ENCODE measurements at places on chromosomes 5 and 9.
A peak's percentile ranks its signal among the peaks of the same experiment; 100 is the strongest.

GRCh38 chr5:82106756-82107155 lies 134.9 kb downstream of the ATG10 start:
- DNase-seq: no peak

GRCh38 chr5:55104036-55104772 lies 1.8 kb downstream of the GZMA start:
- no peak for DNase-seq

- no peak for DNase-seq
Observed at GRCh38 chr9:113694912-113695311, 181.2 kb upstream of the ZNF618 start.

DNA sequence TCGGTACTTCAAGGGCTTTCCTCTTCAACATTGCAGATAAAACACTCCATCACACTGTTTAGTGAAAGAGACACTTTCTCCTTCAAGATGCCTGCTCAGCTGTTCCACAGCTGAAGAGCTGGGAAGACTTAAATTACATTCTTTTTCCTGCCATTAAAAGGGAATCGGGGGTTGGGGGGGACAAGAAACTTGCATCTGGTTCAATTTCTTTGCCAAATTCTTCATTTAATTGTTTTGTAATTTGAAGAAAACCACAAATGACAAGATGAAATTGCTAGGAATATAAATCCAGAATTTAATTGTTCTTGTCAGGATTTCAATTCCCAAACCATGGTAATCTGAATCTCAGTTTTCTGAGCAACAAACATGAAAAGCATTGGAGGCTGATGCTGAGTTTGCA lies 478.3 kb downstream of the EBF1 start:
- no peak for DNase-seq

DNA sequence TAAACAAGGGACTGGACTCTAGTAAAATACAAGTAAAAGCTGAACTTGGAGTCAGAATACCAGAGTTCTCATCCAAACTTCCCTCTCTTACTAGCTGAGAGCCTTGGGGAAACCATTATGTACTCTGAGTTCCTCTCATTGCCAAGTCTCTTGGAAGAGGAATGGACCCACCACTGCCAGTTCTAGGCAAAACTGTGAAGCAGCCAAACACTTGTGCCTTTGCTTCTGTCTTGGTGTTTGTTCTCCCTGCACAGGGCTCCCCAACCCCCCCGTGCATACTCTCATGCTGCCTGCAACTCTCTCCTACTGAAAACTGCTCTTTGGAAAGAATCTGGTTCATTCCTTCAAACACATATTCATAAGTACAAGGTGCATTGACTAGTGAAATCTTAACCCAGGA lies 102.6 kb downstream of the PDZD2 start:
- DNase-seq: no peak

GRCh38 chr9:5976674-5977397 lies 38.6 kb downstream of the RANBP6 start:
- DNase-seq: no peak

DNA sequence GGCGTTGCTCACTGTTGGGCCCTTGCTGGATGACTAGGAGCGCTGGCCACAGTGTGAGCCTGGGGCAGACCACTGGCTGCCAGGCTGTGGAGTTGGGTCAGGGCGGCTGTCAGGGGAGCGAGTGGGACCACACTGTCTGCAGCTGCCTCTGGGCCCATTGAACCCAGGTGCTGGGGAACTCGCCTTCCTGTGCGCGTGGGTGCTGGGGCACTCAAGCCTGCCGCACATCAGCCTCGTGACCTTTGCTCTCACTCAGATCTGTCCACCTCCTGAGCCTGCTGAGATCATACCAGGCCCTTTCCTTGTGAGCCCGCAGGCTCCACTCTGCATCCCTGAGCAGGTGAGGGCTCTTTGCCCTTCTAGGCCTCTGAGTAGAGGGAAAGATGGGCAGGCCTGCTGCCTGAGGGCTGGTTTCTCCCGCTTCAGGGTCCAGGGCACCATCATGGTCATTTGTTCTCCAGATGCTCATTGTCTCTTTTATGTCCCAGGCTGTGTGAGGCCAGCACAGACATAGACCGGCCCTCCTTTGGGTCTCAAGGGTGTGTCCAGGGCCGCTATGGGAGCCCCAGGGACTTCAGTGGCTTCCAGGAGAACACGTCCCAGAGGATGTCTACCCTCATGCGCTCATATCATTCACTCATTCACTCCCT lies 26.5 kb downstream of the WNK2 start:
- DNase-seq: no peak

GRCh38 chr9:6794936-6795335 lies 37.2 kb downstream of the KDM4C start:
- DNase-seq: no peak

- DNase-seq: no peak
Observed at GRCh38 chr5:176881816-176882566, 17.2 kb downstream of the HK3 start.

- no peak for DNase-seq
Observed at GRCh38 chr5:107323536-107323935, 347.2 kb downstream of the EFNA5 start.

DNA sequence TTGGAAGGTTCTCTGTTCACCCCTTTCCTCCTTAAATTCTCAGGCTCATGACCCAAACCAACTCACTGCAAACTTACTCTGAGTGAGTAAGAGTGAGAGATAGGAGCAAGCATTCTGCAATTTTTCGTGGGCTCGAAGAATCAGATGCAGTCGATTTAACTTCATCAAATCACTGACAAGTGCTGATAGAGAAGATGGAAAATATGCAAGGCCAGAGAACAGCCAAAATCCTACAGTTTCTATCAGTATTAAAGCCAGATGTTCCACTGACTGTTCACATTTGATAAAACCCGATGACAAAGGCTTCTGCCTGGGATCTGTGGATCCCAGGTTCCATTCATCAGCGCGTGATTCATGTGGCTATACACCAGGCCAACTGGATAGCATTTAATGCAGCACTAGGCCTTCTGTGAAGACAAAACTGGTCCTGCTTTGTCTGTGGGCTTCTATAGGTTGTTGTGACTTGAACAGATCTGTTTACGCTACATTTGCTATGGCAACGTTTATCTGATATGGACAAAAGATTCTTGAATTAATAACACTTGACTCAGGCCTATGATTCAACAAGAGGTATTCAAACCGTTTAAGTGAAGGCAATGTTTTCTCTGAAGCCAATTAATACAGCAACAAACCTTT lies 251.2 kb downstream of the NFIB start:
- DNase-seq: no peak

GRCh38 chr9:132717326-132717945 lies 47.2 kb downstream of the GTF3C4 start:
- DNase-seq: no peak

DNA sequence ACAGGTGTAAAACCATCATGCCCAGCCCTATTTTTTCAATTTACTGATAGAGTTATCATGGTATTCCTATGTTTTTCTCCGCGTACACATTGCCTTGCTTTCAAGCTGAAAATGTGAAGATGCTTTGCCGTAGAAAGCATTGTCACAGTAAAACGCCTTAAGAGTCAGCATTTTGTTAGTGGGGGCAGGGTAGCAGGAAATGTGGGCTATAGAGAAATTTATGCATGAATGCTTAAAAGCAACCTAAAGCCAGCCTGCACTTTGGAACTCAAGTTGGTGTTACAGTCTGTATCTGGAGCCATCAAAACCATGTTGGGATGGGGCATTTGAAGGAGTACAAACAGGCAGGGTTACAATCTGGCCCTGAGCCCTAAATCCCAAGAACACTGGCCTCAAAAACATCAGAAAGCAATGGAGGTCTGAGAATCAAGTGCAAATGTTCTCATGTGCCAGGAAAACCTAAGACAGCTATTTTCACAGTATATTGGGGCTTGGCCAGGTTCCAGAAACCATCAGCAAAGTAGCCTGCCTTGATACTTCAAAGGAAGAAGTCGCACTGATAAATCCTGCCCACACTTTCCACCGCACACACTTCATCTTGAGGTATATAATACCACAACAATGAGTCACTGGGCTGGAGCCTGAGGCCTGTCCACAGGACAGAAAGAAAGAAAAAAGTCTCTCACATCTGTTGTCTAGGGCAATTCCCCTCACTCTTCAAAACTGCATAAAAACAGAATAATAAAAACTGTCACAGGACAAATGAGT lies 313.8 kb downstream of the ENC1 start:
- peak; percentile 30 for DNase-seq

- DNase-seq: no peak
Observed at GRCh38 chr9:132869266-132869665, 8.8 kb downstream of the AK8 start.

GRCh38 chr5:65103756-65104440 lies 335.2 kb downstream of the CWC27 start:
- no peak for DNase-seq

- DNase-seq: no peak
Observed at GRCh38 chr5:147406636-147407035, 103.2 kb downstream of the DPYSL3 start.

DNA sequence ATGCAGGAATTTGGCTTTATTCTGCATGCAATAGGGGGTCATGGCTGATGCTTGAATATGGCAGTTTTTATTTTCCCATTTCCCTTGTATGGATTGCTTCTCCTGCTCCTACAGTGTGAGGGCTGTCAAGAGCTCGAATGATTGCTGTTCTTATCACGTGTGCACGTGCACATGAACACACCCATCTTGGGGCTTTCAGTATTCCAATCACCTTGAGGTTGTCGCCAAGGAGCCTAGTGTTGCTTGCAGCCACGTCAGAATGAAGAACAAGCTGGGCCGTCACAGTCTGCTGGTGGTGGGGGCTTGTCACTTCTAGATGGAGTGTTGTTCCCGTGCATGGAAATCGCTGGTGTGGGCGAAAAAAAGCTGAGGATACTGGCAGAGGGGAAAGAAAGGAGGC lies 219.4 kb upstream of the GLRA1 start:
- no peak for DNase-seq

- DNase-seq: no peak
Observed at GRCh38 chr5:60445921-60446320, 254.0 kb downstream of the DEPDC1B start.

GRCh38 chr5:178376921-178377582 lies 144.4 kb upstream of the PHYKPL start:
- DNase-seq: no peak

- no peak for DNase-seq
Observed at GRCh38 chr9:124210697-124211096, 47.1 kb upstream of the NEK6 start.

DNA sequence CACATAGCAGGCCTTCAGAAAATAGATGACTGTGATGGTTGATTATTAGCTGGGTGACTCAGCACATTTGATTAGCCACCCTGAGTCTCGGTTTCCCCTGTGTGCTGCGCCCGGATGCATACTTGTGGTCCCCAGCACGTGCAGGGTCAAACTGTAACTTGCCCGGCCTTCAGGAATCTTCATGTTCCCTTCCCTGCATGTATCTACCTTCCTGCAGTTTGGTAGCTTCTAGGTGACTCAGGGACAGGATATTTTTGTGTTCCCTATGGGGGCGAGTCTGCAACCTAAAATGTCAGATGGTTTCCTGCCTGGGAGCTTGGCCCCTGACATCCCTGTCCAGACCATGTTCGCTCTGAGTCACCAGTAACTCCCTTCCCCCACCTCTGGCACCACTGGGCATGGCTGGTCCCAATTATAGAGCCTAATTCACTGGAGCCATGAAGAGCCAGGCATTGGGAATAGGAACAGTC lies 13.2 kb downstream of the PTGS1 start:
- DNase-seq: no peak

DNA sequence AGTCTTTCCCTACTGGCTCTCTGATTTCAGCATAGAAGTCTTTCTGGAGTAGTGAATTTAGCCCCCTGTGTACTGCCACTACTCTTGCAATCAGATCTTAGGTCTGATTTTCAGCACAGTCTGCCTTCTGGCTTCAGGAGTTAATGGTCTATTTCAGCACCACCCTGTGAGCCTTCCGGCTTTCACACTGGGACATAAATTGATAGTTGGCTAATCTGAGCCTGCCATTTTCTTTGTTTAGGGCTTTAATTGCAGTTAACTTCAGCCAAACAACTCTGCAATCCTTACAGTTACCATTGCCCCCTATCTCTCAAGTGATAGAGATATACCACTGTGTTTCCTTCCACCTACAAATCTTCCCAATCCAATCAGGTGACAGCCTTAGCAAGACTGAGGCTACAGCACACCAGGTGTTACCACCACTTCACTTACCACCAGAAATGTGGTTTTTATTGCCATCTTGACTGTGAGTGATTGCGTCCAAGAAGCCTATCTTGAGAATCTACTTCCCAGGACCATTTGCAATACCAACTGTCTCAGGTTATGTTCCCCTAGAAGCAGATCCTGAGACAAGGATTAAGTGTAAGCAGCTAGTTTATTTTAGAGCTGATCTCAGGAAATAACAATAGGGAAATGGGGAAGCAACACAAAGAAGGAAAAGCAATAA lies 51.9 kb upstream of the NEK6 start:
- DNase-seq: no peak

DNA sequence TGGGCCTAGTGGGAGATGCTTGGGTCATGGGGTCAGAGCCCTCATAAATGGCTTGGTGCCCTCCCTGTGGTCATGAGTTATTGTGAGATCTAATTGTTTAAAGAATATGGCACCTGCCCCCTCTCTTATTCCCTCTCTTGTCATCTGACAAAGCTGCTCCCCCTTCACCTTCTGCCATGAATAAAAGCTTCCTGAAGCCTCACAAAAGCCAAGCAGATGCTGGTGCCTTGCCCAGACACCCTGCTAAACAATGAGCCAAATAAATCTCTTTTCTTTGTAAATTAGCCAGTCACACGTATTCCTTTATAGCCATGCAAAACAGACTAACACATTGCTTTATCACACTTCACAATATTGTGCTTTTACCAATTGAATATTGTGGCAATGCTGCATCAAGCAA lies 82.8 kb upstream of the PDE4D start:
- DNase-seq: no peak

GRCh38 chr9:126504977-126505455 lies 108.7 kb upstream of the LMX1B start:
- no peak for DNase-seq

All from activated T-helper 2 cell treated with anti-CD3 and anti-CD28 coated beads, Interferon-gamma antibody, Interleukin-2, Interleukin-4, amounts not matched to agents 10 μg/mL and 5 μg/mL and 100 μg/mL, durations not matched to agents 14 hours and 24 hours and 36 hours (primary cell).